SJCRH30 (cell line): ENCODE measurements at places on chromosomes 4 and X.
A peak's percentile ranks its signal among the peaks of the same experiment; 100 is the strongest.

- no peak for DNase-seq
These were observed 62.8 kb downstream of the SHISA3 start for GRCh38 chr4:42460043-42460442.

DNA sequence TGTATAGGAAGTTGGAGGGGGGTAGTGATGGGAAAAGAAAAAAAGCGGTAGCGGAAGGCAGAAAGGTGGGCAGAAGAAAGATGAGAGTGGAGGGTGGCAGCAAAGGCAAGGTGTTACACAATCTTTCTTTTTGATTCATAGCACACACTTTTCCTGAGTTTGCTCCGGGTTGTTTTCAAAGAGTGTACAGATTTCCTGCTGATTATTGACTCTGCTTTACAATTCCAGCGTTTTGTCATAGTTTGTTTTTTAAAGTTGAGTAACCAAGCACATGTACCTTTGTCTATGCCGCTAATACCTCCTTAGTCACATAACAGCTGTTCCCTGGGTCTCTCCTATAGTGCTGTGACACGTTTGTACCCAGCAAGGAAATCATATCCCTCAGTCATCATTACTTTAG is 50.3 kb downstream of the AGA start:
- DNase-seq, result no peak

DNA sequence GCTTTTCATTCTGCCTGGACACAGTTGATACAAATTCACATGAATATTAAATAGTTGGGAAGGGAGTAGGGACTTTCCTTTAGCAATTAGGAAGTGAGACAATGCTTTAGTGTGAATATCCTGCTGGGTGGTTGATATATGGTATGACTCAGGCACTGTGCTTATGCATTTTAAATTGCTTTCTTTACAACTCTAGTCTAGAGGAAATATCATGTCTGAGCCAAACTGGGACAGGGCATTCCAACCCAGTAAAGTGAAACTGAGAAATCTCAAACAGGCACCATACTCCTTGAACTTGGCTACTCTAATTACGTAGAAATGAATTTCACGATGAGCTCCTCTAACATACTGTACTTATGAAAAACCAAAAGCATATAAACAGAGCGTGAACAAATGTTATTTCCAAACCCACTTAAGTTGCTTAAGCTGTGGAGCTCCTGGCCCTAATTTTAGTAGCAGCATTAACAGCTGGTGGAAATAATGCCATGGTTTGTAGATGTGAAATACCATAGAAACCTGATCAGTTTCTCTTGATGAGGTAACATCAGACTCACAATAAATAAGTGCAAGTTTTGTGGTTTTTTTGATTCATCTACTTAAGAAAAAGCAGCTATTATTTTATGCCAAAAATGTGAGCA is 242.9 kb upstream of the GK2 start:
- DNase-seq, result peak; percentile 78

GRCh38 chrX:137563681-137564651 is 2.0 kb upstream of the ZIC3 start:
- DNase-seq, result no peak

- DNase-seq, result no peak
These were observed 3.8 kb downstream of the TET2 start for GRCh38 chr4:105150503-105150902.

DNA sequence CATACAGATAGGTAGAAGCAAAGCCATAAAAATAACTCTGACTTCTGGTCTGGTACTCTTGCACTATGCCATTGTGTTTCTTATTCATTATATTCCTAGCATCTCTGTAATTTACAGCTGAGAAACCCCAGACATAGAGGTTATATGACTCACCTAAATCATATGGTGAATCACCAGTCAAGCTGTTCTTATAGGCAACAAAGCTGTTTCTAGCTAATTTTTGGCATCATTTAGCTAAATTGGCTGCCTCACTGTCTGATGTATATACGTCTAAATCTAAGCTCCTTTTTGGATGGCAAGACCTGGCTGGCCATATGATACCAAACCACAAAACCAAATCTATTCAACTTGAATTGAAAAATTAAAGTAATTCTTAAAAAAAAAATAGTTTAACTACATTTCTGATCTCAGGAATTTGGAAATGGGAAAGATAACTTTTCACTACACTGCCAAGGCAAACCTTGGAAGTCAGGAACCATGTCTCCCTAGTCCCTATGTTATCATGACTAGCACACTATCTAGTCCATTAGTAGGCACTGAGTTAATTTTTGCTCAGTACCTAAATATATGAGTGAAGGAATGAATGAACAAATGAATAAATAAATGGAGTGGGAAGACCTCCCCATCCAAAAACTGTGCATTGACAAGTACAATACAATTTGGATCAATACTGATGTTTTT is 41.3 kb upstream of the STAG2 start:
- DNase-seq, result no peak

DNA sequence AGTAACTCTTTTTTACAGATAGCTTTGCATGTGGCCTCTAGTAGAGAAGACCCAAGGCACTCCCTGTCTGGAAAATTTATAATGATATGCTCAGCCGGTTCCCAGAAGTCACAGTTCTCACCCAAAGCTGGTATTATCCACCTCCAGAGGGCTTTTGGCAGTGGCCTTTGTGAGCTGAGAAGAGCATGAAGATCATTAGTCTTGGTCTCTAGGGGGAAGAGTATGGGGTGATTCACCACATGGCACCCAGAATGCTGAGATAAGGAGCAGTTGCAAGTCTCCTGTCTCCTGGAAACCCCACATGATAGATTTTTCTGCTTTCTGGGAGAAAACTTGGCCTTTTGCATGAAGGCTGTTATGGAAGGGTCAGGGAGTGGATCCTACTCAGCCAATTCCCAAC is 75.4 kb upstream of the PRPS1 start:
- no peak for DNase-seq
